Neural progenitor cell (in vitro differentiated cells): ENCODE measurements at places on chromosomes 2 and 18. TPM values are rescaled to one million over a fixed set of nuclear protein-coding genes. Genes with fewer than 3 reads are reported as not detected.

Gene TEKT4
- not detected in 2 replicates for total RNA-seq

DNA sequence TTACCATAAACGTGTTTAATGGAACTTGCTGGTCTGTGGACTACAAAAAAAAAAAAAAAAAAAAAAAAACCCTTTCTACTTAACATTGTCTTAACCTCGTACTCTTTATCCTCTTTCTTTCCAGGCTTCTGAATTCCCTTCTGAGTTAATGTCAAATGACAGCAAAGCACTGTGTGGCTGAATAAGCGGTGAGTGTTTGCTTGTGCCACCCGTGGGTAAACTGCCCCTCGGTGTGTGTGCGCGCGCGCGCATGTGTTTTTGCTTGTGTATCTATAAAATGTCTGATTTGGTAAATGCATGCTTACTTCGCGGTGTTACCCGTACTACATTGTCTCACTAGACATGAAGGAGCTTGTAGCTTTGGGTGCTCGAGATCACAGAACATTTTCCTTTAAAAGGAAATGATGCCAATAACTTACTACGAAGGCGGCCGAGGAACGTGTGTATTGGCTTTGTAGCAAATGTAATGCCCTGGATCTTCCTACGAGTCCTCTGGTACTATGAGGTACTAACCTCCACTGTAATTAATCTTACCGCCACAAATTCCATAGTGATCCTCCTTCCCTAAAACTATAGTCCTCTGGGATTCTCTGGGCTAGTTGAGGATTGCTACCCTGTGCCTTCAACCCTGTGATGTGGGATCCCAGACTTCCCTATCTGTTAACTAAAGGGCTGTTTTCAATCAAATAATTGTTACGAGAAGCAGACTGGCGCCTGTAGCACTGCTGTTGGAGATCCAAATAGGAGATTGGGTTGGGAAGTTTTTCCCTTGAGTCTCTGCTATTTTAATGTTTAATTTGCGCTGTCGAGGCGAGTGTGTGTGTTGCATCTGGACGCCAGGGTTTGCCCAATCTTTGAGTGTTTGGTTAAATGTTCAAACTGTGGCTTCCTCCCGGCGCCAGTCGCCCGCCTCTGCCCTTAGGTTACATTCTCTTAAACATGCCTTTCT lies 1.1 kb downstream of the ID2 start:
- H3K27me3 ChIP-seq: no peaks in the 10 kb centered on the region
- H3K36me3 ChIP-seq: no peaks in the 10 kb centered on the region

- no peaks in the 10 kb centered on the region for H3K27me3 ChIP-seq
- H3K36me3 ChIP-seq: no peaks in the 10 kb centered on the region
- H3K4me1 ChIP-seq: peaks cover 32% of the 10 kb centered on the region
Measured at GRCh38 chr2:216858312-216858711, 1.6 kb downstream of the TNP1 start.

Gene ZNF521
- 136 and 148 TPM in 2 replicates for total RNA-seq

DNA sequence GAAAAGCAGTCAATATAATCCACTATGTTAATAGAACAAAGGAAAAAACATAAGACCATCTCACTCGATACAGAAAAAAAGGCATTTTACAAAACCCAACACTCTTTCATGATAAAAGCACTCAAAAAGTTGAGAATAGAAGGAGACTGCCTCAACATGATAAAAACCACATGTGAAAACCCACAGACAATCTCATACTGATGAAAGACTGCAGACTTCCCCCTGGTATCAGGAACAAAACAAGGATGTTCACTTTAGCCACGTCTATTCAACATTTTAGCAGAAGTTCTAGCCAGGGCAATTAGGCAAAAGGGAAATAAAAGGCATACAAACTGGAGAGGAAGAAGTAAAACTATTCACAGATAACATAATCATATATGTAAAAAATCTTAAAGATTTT lies 285.9 kb downstream of the EIPR1 start:
- no peak for DNase-seq
- no peaks in the 10 kb centered on the region for H3K27me3 ChIP-seq
- H3K27ac ChIP-seq: no peak overlapping the region

DNA sequence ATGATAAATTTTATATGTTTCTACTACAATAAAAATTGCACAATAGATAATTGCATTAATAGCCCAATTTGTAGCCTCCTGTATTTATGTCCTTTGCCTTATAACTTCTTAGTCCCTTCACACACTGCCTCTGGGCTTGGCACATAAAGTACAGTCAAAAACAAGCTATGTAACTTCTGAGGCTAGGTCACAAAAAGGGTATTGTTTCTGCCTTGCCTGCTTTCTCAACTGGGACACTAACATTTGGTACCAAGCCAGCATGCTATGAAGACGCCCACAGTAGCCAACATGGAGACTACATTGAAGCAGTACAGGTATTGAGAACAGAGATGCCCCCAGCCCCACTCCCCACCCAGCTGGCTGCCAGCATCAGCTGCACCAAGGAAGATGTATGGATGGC lies 5.4 kb upstream of the SLC3A1 start:
- H3K4me3 ChIP-seq: no peak overlapping the region
- H3K4me1 ChIP-seq: peaks cover 14% of the 10 kb centered on the region
- H3K27ac ChIP-seq: no peak overlapping the region
- no peaks in the 10 kb centered on the region for H3K27me3 ChIP-seq
- DNase-seq: no peak

GRCh38 chr18:35172451-35173035 lies 68.3 kb upstream of the ZNF397 start:
- no peak for DNase-seq
- H3K4me1 ChIP-seq: no peaks in the 10 kb centered on the region
- H3K36me3 ChIP-seq: no peaks in the 10 kb centered on the region
- no peak overlapping the region for H3K4me3 ChIP-seq
- H3K27ac ChIP-seq: no peak overlapping the region

GRCh38 chr2:2237563-2237962 lies 93.5 kb downstream of the MYT1L start:
- H3K4me1 ChIP-seq: no peaks in the 10 kb centered on the region
- no peak overlapping the region for H3K27ac ChIP-seq
- peak; percentile 13 for DNase-seq
- H3K27me3 ChIP-seq: no peaks in the 10 kb centered on the region
- H3K36me3 ChIP-seq: no peaks in the 10 kb centered on the region

GRCh38 chr2:109724533-109725460 lies 69.3 kb upstream of the RGPD5 start:
- no peaks in the 10 kb centered on the region for H3K27me3 ChIP-seq
- H3K4me1 ChIP-seq: no peaks in the 10 kb centered on the region
- no peak overlapping the region for H3K4me3 ChIP-seq
- H3K36me3 ChIP-seq: no peaks in the 10 kb centered on the region
- no peak for DNase-seq

DNA sequence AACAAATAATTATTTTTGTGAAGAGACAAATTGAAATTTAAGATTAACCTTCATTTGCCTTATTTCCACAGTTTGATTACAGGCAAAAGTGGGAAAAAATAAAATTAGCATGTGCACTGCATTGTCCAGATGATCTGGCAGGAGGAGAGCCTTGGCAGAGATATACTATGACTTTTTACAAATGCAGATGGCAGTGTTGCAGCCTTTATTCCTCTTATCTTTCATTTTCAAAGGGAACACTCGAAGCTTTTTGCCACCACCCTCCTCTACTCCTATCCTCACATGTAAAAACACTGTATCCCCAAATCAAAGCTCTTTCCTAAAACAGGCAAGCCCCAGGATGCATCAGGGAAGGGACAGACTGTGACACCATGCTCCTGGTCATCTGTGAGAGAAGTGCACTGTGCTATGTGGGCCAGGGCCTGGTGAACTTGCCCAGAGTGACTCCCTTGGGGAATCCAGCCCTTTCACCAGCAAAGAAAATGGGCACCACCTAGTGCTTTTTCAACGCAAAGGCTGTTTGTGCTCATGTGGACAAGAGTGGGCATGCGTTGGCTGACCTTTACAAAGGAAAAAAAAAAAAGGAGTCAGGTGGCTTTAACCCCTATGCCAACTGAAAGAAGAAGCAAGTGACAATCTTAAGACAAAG lies 74.7 kb upstream of the ETAA1 start:
- no peak overlapping the region for H3K4me3 ChIP-seq
- H3K36me3 ChIP-seq: no peaks in the 10 kb centered on the region

DNA sequence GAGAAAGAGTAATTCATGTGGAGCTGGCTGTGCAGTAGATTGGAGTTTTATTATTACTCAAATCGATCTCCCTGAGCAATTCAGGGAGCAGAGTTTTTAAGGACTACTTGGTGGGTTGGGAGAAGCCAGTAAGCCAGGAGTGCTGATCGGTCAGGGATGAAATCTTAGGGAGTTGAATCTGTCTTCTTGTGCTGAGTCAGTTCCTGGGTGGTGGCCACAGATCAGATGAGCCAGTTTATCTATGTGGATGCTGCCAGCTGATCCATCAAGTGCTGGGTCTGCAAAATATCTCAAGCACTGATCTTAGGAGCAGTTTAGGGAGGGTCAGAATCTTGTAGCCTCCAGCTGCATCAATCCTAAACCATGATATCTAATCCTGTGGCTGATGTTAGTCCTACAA lies 17.0 kb upstream of the UGT1A8 start:
- H3K4me1 ChIP-seq: no peaks in the 10 kb centered on the region
- no peaks in the 10 kb centered on the region for H3K27me3 ChIP-seq

GRCh38 chr18:13531681-13532325 lies 194.6 kb downstream of the FAM210A start:
- H3K36me3 ChIP-seq: no peaks in the 10 kb centered on the region
- no peak for DNase-seq
- H3K27me3 ChIP-seq: no peaks in the 10 kb centered on the region
- no peaks in the 10 kb centered on the region for H3K4me1 ChIP-seq
- H3K4me3 ChIP-seq: no peak overlapping the region
- H3K27ac ChIP-seq: no peak overlapping the region

DNA sequence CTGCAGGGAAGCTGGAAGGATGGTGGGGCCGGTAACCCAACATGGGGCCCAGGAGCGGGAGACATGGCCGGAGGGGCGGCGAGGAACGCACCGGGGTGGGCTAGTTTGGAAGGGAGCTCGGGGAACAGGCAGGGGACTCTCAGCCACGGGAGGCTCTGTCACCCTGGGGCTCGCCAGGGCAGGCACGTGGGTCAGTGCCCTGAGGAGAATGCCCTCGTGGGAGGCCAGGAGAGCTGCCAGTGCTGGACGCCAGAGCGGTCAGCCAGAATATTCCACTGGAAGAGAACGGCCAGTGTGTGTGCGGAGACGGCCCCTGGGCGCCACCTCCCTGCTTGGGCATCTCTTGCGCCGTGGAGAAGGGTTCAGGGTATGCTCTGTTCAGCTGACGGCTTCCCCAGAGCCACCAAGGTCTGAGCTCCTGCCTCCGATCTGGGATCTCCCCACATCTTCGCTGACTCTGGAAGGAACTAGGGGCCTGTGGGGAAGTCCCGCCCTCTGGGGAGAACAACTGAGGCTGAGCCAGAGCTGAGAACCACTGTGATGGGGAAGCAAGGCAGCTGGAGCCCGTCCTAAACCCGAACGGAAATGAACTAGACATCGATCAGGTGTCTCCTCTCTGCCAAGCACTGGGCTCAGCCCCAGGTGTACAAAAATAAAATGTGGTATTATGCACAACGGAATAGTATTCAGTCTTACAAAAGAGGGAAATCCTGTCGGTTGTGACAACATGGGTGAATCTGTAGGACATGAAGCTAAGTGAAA lies 49.3 kb downstream of the TNP1 start:
- no peak overlapping the region for H3K4me3 ChIP-seq
- no peak for DNase-seq
- no peaks in the 10 kb centered on the region for H3K27me3 ChIP-seq
- no peaks in the 10 kb centered on the region for H3K36me3 ChIP-seq
- no peaks in the 10 kb centered on the region for H3K4me1 ChIP-seq

- H3K4me3 ChIP-seq: no peak overlapping the region
- no peaks in the 10 kb centered on the region for H3K36me3 ChIP-seq
- H3K4me1 ChIP-seq: no peaks in the 10 kb centered on the region
- no peaks in the 10 kb centered on the region for H3K27me3 ChIP-seq
- H3K27ac ChIP-seq: no peak overlapping the region
Measured at GRCh38 chr2:51959696-51960095, 927.8 kb upstream of the NRXN1 start.

GRCh38 chr18:42011053-42011452 lies 56.0 kb downstream of the PIK3C3 start:
- H3K27ac ChIP-seq: no peak overlapping the region
- no peak overlapping the region for H3K4me3 ChIP-seq
- DNase-seq: no peak

Gene ALMS1
- 55.3 and 58.8 TPM in 2 replicates for total RNA-seq

- peaks cover 7% of the 10 kb centered on the region for H3K4me1 ChIP-seq
- H3K27me3 ChIP-seq: no peaks in the 10 kb centered on the region
- H3K4me3 ChIP-seq: no peak overlapping the region
- DNase-seq: peak; percentile 52
- no peaks in the 10 kb centered on the region for H3K36me3 ChIP-seq
- H3K27ac ChIP-seq: no peak overlapping the region
Measured at GRCh38 chr2:15058015-15058720, 425.7 kb downstream of the LRATD1 start.

GRCh38 chr2:158120664-158121641 lies 19.3 kb downstream of the UPP2 start:
- no peak overlapping the region for H3K27ac ChIP-seq
- DNase-seq: no peak
- H3K27me3 ChIP-seq: no peaks in the 10 kb centered on the region
- H3K4me1 ChIP-seq: no peaks in the 10 kb centered on the region
- no peaks in the 10 kb centered on the region for H3K36me3 ChIP-seq
- H3K4me3 ChIP-seq: no peak overlapping the region

GRCh38 chr2:37561615-37562569 lies 109.5 kb downstream of the CDC42EP3 start:
- H3K27me3 ChIP-seq: no peaks in the 10 kb centered on the region
- no peaks in the 10 kb centered on the region for H3K36me3 ChIP-seq
- no peaks in the 10 kb centered on the region for H3K4me1 ChIP-seq
- H3K4me3 ChIP-seq: no peak overlapping the region
- no peak for DNase-seq
- H3K27ac ChIP-seq: no peak overlapping the region

Gene BMP10
- total RNA-seq: not detected in 2 replicates

Gene ATP5MC3
- total RNA-seq: 184 and 213 TPM in 2 replicates

DNA sequence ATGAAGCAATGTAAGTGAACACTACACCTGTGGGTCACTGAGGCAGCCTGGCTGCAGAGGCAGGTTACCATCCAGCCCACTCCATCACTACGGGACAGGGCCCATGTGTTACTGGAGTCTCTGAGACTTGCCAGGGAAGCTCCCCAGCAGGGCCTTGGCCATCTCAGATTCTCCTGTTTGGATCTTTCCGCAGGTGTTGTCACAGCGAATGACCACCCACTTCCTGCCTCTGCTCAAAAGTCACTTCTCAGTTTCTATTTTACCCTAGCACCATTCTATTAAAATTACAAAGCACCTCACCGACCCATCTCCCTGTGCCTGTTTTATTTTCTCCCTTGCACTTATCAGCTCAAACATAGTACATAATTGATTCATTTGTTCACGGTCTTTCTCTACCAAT lies 34.5 kb upstream of the L3MBTL4 start:
- no peaks in the 10 kb centered on the region for H3K27me3 ChIP-seq
- H3K4me1 ChIP-seq: no peaks in the 10 kb centered on the region
- H3K27ac ChIP-seq: no peak overlapping the region
- no peak overlapping the region for H3K4me3 ChIP-seq
- H3K36me3 ChIP-seq: no peaks in the 10 kb centered on the region

- H3K27ac ChIP-seq: no peak overlapping the region
- peaks cover 8% of the 10 kb centered on the region for H3K4me1 ChIP-seq
- no peak overlapping the region for H3K4me3 ChIP-seq
- no peak for DNase-seq
- no peaks in the 10 kb centered on the region for H3K27me3 ChIP-seq
- H3K36me3 ChIP-seq: no peaks in the 10 kb centered on the region
Measured at GRCh38 chr18:56835331-56835730, 184.2 kb downstream of the WDR7 start.

- no peak overlapping the region for H3K4me3 ChIP-seq
- no peak overlapping the region for H3K27ac ChIP-seq
Measured at GRCh38 chr2:214244847-214245246, 166.0 kb upstream of the VWC2L start.
